ENCODE measurements at places on chromosomes 13 and 19. TPM values are rescaled to one million over a fixed set of nuclear protein-coding genes. Genes with fewer than 3 reads are reported as not detected.
A peak's percentile ranks its signal among the peaks of the same experiment; 100 is the strongest.

GRCh38 chr13:90443268-90443667 lies 904.2 kb upstream of the MIR17HG start:
- peak; percentile 32 for DNase-seq

GRCh38 chr19:33690378-33691029 lies 68.8 kb downstream of the CHST8 start:
- DNase-seq = no peak

DNA sequence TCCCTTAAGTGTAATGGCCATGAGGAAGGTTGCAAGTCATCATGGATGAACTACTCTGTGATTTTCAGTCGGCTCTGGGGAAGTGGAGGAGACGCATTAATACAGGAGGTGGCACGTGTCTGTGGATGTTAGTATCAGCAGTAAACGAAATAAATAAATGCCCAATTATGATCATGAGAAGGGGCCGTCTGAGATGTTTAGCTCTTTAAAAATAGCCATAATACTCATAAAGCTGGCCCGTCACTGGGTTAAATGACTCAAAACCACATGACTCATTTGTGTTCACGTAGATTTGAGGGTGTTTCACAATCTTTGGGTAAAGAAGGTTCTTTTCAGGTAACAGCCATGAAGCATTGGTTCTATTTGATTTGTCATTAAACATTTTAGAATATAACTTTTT lies 620.6 kb downstream of the GPC6 start:
- DNase-seq = peak; percentile 83

- DNase-seq = peak; percentile 73
These were observed 112.5 kb upstream of the KL start for GRCh38 chr13:32903720-32904119.

- DNase-seq = no peak
These were observed 618 bp downstream of the HAUS8 start for GRCh38 chr19:17074634-17075034.

- no peak for DNase-seq
These were observed 55.4 kb upstream of the MTIF3 start for GRCh38 chr13:27505792-27506191.

DNA sequence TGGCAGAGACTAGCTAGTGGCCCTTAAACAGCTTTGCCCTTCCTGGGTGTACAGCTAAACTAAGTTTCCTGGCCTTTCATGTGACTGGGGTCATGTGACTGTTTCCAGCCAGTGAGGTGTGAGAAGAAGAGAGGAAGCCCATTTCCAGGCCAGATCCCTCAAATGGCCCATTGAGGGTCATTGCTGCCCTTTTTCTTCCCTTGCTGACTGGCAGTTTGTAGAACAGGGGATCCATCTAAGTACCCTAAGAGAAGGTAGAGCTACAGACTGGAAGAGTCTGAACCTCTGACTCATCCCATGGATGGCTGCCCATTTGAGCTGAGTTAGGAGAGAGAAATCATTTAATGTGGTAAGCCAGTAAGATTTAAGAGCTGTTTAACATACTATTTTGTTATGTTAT lies 2.8 kb downstream of the SWSAP1 start:
- DNase-seq = peak; percentile 92

GRCh38 chr19:15812060-15812722 lies 3.3 kb downstream of the OR10H1 start:
- DNase-seq = no peak

DNA sequence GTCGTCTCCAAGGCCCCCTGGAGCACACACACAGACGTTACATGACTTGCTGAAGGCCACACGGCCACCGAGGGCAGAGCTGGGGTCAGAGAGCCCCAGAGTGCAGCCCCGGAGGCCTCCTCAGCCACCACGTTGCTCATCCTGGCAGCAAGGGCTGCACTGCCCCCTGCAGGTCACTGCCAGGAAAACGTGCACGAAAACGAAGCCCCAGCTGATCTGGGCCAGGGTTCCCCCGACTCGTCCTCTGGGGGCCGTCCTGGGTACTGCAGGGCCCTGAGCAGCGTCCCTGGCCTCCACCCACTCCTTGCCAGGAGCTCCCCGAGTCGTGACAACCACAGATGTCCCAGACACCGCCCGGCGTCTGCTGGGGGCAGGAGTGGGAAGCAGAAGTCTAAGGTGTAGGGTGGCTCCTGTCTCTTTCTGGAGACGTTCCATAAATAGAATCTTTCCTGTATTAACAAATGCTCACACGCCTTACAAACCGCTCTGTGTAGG lies 3.4 kb downstream of the TPGS1 start:
- peak; percentile 75 for DNase-seq

GRCh38 chr13:69903081-69903480 lies 204.5 kb upstream of the ATXN8OS start:
- DNase-seq = no peak

- no peak for DNase-seq
These were observed 11.3 kb upstream of the IGSF23 start for GRCh38 chr19:44602081-44602480.

DNA sequence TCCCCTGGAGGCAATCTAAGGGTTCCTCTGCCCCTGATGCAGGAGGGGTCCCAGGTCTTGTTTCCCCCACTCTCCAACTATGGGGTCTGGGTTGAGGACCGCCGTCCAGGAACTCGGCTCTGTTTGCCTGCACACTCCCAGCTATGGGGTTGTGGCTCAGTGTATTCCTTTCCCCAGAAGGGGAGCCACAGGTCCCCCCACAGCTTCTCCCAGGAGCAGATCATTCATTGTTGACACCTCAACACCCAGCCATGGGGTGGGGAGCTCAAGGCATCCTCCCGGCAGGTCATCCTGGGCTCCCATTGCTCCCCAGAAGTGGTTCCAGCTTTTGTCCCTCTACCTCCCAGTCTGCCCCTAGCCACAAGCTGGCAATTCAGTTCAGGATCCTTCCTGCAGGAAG lies 975 bp downstream of the ZNF358 start:
- no peak for DNase-seq

- DNase-seq = no peak
These were observed 28.6 kb downstream of the CNFN start for GRCh38 chr19:42361545-42361910.

DNA sequence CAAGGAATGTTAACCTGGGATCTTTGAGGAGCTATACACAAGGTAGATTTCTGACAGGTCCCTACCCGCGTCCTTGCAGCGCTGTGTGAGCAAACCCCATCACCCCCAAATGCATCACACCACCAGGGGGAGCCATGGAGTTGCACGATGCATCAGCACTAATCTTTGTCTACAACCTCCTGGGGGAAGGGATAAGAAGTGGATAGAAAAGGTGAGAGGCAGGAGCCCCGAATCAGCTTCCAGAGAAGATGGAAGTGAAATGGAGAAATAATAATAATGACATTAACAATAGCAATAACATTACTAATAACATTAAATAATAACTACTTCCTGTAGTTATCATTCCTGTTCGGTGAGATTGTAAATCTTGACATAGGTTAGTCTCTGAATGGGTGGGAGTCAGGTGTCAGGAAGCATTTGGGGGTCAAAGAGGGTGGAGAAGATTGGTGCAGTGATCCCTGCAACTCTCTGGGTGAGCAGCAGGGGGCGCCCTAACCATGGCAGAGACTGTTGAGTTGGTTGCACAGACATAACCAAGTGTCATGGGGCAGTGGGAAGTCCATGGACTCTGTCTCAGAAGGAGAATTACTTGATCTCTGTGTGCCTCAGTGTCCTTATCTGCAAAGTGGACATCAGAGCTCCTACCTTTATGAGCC lies 16.5 kb downstream of the SIGLEC7 start:
- no peak for DNase-seq

DNA sequence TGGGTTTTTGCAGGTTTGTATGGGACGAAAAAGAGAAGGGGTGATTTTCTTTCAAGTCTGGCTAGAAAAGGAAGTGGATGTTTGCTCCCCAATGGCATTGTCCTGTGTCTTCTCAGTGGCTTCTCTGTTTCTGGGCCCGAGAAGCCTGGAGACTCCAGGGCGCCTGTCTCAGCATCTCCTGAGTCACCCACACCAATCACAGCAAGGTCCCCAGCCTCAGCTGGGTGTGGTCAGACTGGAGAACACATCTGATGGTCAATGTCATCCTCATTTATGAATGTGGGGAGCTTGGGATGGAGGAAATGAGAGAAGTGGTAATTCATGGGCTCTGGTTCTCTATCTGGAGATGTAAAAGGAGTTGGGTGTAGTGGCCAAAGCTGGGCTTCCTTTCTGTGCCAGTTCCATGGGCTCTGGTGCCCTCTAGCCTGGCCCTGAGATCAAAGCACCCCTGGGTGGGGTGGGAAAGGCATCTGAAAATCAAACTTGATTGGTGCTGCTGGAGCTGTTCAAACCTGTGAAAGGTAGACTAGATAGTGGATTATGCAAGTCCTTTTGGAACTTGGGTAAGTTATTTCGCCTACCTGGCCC lies 13.4 kb downstream of the RASL11A start:
- DNase-seq = no peak

INSR gene
- 3.7 TPM for polyA plus RNA-seq

KCTD4 gene
- polyA plus RNA-seq = 0.54 TPM

CGB3 gene
- polyA plus RNA-seq = not detected

B3GNT3 gene
- polyA plus RNA-seq = not detected

ZNF813 gene
- polyA plus RNA-seq = 1.8 TPM

CEACAM3 gene
- not detected for polyA plus RNA-seq

TLE6 gene
- 0.24 TPM for polyA plus RNA-seq

SOX1 gene
- not detected for polyA plus RNA-seq

TMIGD2 gene
- polyA plus RNA-seq = not detected

CALR3 gene
- not detected for polyA plus RNA-seq

ZNF616 gene
- 6.8 TPM for polyA plus RNA-seq

GPX4 gene
- 473 TPM for polyA plus RNA-seq

ZNF486 gene
- polyA plus RNA-seq = 4.5 TPM

NLRP11 gene
- polyA plus RNA-seq = not detected
